ENCODE measurements at places on chromosomes 12 and 14.

- DNase-seq: no peak
Observed at GRCh38 chr12:113081873-113082272, 25.3 kb downstream of the DTX1 start.

- no peak for DNase-seq
Observed at GRCh38 chr12:47340411-47341015, 260.8 kb upstream of the AMIGO2 start.

- DNase-seq: no peak
Observed at GRCh38 chr12:79151956-79152355, 287.4 kb downstream of the SYT1 start.

- DNase-seq: no peak
Observed at GRCh38 chr12:122969676-122970075, 3.4 kb upstream of the ABCB9 start.

DNA sequence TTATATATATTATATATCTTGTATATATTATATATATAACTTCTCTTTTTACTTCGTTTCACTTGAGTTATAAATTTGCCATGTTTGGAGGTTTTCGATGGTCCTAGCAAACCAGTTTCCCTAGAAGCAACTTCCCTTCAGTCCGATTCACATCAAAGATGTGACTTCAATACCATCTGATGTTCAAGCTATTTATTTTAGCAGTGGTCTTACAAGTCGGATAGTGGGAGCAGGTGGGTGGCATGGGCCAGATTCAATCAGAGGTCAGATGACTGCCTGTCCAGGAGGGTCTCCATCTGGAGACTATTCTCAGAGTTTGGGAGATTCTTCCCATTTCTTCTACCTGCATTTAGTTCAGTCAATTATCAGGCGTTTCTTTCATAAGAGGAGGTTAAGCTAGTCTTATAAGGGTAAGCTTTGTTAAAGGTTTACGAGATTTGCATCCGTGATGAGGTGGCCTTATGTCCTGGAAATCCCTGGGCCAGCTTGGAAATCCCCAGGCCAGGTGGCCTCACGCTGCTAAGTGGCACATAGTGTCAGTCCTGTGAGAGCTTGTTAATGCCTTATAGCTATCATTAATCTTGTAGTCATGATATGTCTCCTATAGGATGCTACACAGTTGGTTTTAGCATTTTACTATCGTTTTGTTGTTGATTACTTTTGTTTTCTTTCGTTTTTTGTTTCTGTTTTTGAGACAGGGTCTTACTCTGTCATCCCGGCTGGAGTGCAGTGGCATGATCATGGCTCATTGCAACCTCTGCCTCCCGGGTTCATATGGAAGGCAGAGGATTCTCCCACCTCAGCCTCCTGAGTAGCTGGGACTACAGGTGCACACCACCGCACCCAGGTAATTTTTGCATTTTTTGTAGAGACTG lies 145.8 kb downstream of the BICD1 start:
- no peak for DNase-seq

DNA sequence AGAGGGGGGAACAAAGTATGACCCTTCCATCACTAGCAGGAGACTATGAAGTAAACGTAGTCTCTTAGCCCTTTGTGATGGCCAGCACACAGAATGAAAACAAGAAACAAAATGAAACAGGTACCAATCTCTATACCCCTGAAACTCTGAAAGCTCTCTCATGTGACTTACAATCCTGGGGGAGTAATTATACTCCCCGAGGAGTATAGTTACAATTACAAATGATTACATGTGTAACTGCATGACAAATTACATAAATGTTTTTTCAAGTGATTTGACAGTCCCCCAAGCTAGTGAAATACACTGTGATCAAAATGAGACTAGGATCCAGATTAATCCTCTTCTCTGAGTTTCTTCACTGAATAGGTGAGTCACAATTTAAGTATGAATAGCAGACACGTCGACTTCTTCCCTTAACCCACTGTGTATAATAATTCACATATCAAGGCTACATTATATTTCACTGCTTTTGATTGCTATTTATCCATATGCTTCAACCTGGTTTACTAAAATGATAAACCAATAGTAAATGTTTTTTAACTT lies 74.0 kb downstream of the SPTSSA start:
- no peak for DNase-seq

DNA sequence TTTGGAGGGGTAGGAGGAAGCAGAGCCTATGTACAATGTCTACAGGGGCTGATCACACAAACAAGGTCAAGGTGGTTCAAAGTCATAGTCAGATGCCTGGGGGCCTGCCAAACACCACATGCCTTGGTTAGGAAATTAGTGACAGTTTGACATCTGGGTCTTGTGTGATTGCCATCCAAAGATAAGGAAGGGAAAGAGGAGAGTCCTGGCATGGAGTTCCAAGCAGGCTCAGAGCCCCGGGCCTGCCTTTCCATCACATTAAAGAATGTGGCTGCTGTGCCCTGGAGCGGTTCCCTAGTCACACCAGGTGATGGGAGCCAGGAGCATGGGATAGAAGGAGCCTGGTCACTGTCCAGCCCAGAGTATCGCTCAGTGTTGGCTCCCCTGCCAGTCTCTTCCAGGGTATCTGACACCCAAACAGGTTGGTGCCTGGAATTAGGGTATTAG lies 53.6 kb upstream of the BCL2L14 start:
- no peak for DNase-seq

DNA sequence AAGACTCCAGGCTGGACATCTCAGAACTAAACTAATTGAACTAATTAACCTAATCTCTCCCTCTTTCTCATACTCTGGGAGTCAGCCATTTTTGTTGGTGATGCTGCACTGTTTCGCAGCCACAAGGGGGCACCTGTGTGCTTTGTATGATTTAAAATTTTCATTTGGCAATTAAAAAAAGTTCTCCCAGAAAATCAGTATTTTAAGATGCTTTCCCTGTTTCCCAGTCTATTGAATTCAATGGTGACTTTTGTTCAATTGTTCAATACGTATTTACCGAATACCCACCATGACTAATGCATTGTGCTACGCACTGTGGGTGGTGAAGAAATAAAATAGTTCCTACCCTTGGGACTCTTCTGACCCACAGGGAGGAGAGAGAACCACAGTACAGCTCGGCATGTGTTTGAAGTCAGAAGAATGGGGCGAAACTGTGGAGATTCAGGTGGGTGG lies 63.7 kb downstream of the ZNF664 start:
- DNase-seq: peak; percentile 62

GRCh38 chr12:1325666-1326065 lies 268.7 kb downstream of the FBXL14 start:
- DNase-seq: no peak

GRCh38 chr14:54177641-54178621 lies 218.9 kb upstream of the CDKN3 start:
- no peak for DNase-seq

DNA sequence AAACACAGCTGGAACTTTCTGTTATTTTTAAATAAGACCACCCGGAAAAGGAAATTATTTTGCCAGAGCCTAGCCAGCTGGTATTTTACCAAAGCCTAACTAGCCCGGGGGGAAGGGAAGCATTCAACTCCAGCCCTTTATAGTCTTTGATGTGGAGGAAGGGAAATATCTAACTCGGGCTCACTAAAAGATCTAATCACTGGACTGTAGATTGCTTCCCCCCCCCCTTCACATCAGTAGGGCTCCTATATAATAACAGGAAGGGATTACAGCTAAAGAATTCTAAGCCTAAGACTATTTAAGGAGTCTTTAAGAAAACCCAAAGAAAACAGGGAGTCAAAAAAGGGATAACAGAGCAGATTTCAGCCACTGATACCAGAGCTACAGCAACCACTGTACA lies 431.1 kb downstream of the KCNH5 start:
- no peak for DNase-seq

Data from D721Med (cell line).